ENCODE measurements at places on chromosomes 7 and 10. TPM values are rescaled to one million over a fixed set of nuclear protein-coding genes. Genes with fewer than 3 reads are reported as not detected.
A peak's percentile ranks its signal among the peaks of the same experiment; 100 is the strongest.

DNA sequence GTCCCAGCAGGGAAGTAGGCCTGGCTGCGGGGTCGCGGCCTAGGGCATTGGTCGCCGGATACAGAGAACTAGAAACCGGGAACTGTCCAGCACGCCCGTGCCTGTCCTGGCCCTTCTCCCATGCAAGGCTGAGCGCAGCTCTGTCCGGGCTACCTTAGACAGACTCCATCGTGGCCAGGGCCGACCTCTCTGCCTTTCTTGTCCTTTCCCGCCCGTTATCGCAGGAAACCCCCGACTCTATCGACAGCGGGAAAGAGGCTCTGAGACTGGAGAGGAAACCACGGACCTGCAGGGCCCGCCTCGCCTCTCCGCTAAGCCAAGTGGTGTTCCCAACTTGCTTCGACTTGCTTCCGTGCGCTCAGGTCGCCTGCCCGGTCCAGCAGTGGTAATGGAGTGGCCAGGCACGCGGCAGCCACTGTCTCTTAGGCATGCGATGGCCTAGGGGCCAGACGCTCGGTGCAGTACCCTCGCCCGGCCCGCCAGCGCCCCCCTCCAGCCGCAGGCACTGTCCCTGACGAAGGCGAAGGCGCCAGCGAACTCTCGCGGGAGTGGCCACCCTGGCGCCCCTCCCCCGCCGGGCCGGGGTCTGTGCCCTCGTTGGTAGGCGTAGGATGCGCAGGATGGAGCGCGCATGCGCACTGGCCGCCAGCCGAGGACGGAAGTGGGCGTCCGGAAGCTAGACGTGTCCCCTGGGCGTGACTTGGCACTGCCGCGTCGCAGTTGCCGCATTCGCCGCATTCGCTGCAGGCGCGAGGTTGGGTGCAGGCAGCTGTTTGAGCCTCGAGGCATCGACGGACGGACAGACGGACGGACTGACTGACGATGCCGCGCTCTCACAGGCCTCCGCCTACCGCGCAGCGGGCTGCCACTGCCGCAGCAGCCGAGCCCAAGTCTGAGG, 54.4 kb downstream of the MCMBP start:
- DNase-seq = peak; percentile 100

Gene NKX6-2
- total RNA-seq = 6.2 TPM

GRCh38 chr10:50577681-50578350, 45.9 kb downstream of the SGMS1 start:
- no peak for DNase-seq

GRCh38 chr7:131327049-131327625, 539 bp upstream of the MKLN1 start:
- DNase-seq = no peak

DNA sequence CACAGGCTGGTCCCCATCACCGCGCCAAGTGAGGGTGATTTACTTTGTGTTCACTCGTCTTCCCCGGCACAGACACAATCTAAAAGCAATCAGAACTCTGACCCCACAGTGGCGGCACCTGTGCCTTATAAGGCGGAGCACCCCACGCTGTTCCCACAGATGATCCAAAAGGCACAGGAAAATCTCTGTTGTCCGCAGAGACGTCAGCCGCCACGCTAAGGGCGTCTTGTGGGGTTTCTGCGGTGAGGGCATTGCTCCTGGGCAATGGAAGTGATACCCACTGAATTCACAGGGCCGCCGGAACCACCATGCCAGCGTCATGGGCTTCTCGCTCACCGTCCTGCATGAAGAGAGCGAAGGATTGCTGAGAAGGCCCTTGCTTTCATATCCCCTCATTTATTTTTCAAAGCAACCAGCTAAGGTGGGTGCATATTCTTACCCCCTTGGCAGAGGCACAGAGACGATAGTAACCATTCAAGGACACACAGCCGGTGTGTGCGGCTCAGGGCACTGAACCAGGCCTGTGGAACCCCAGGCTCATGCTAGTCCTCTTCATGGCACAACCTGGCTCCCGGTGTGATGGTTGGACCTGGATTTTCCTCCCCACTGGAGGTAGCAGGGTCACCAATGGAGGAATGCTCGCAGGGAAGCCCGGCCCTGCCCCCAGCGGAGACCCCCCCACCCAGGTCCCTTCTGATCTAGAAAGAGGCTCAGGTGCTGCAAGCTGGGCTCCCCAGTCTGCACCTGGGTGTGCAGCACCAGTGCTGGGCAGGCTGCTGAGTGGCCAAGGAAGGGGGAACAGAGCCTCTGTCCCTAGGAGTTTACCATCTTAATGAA, 279.0 kb downstream of the TCERG1L start:
- DNase-seq = no peak

GRCh38 chr10:878333-878759, 53.2 kb downstream of the LARP4B start:
- no peak for DNase-seq

Gene LRRC4
- total RNA-seq = 60.0 TPM

- no peak for DNase-seq
Observed at GRCh38 chr7:151857866-151858450, 19.0 kb downstream of the PRKAG2 start.

Gene PMPCB
- 59.8 TPM for total RNA-seq

DNA sequence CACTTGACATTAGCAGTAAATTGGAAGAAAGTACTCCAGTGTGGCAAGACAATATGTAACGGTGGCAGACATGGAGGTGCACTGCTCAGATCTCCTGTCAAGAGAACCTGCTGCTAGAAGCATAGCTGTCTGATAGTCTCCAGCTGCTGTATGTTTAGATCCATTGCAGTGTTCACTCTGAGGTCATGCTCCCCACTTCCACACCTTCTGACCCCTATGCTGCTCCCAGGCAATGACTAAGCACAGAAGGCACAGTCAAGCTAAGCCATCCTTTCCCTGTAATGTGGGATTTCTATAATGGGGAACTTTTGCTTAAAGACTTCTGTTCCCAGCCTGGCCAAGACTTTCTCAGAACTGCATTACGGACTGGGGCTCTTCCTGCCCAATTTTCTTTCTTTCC, 315.8 kb downstream of the HPSE2 start:
- no peak for DNase-seq

Gene KIAA1549
- total RNA-seq = 40.2 TPM

DNA sequence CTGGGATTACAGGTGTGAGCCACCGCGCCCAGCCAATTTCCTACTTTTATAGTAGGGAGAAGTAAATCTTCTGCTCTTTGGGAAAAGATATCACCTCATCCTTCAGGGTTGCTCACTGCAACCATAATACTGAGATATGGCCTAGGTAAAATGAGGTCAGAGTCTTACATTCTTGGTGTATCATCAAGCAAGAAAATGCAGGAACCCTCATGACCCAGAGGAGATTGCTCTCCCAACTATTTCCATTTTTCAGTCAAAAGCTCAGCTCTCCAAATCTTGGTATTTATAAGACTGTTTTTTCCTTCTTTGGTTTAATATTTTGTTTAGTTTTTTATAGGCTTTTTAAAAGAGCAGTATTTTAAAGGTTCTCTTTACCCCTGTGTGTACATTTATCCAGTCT, 20.9 kb upstream of the PHYHIPL start:
- no peak for DNase-seq

DNA sequence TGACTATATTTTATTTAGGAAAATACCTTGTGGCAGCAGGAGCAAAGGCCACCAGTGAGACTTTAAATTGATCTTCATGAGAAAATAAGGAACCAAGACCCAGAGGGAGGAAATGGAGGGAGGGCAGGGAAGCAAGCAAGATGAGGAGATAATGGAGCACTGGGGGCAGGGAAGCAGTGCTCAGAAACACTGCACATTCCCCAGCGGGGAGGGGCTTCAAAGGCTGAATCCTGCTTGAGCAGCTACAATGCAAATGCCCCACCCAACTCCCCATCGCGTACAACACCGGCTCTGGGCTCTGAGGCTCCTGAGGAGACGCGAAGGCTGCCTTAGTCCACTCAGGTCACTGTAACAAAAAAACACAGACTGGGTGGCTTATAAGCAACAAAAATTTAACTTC, 503.8 kb downstream of the GRID1 start:
- DNase-seq = no peak

Gene PRPS1L1
- total RNA-seq = not detected

GRCh38 chr7:113639221-113639620, 279.6 kb downstream of the PPP1R3A start:
- no peak for DNase-seq

DNA sequence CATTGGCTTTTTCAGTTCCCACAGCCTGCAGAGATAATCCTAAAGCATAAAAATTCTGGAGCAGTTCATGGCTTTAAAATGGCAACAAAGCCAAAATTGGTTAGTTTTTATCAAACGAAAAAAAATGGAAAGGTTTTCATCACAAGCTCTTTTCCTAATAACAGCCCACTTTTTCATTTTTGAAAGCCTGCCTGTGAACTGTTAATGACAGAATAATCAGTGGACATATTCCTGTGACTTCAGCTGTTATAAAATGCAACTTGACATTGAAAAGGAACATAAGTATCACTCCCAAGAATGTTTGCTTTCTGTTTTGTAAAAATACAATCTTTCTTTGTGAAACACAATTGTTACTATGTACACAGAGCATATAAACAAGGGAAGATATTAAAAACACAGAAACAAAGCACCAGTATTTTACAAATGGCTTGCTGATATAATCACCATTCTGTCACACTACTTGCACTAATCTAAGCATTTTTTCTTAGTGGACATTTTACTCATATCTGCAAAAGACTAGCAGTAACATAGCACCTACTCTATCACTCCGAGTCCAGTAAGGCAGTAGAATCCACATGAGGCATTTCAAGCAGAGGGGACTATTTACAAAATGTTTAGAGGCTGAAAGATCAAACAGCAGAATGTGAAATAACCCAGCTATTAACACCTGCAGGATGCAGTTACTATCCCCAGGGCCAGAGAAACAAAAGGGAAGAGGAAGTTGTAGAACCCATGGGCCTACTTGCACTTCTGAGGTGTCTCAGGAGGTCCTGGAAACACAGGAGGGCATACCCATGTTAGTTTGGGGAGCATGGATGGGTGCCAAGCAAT, 26.4 kb downstream of the MACC1 start:
- no peak for DNase-seq

Gene ASIC3
- total RNA-seq = 10.8 TPM

GRCh38 chr10:23067939-23068775, 27.2 kb upstream of the MSRB2 start:
- DNase-seq = peak; percentile 79

Gene CFAP58
- total RNA-seq = 2.2 TPM

GRCh38 chr7:90596671-90597562, 796 bp downstream of the CDK14 start:
- DNase-seq = peak; percentile 21

Gene TEX47
- not detected for total RNA-seq

GRCh38 chr7:74449809-74450397, 3.8 kb upstream of the GTF2IRD1 start:
- DNase-seq = peak; percentile 67

DNA sequence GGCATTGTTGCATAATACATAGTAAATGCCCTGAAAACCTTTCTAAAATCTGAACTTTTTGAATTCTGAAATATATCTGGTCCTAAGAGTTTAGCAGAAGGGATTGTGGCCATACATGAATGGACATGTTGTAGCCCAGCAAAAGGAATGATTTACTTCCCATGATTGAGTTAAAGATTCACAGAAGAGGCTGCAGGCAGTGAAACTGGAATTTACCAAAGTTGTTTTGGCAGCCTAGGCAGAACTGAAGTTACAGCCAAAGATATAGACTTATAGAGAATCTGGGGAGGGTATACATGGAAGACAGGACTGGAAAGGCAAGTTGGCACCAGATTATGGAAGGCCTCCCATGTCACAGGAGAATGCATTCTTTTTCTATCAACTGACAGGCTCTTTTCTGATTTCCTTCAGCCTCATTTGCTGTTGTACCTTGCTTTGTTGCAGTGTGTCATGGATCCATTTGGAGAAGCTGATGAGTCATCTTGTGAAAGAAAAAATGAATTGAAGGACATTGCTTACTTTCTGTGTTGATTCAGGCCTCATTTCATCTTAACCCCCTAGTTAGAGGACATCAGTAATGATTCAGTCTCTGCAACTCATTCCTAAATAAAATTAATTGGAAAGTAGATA, 356.2 kb upstream of the LRGUK start:
- DNase-seq = no peak

Data from glutamatergic neuron (in vitro differentiated cells).